ENCODE measurements at places on chromosomes 5 and 9. TPM values are rescaled to one million over a fixed set of nuclear protein-coding genes. Genes with fewer than 3 reads are reported as not detected.

- no peak for DNase-seq
These were observed 290.5 kb downstream of the DOCK8 start for GRCh38 chr9:504921-505740.

DNA sequence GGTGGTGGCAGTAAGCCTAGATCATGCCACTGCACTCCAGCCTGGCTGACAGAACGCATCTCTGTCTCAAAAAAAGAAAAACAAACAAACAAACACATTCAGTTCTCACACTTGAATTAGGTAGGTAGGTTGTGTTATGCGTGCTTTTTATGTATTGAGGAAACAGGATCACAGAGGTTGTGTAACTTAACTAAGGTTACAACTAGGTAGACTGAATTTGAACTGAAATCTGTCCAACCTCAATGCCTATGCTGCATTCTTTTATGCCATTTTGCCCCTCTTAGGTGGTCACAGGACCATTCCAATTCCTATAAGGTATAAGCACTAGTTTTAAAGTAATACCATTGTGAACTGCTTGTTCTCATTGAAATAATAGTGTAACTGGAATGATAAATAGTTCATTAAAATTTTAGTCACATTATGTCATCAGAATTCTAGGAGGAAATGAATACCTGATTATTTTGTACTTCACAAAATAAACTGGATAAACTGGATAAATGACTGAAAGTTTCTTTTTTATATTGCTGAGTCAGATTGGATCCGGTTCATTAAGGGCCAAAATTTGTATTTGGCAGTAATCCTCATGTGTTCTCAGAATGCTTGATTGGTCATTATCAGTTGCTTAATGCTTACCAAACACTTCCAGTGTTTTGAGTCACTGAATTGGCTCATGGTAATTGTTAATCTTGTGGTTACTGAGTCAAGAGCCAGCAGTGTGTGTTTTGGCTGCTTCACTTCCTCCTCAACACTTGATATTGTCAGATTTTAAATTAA lies 7.1 kb downstream of the UBAP1 start:
- peak; percentile 98 for DNase-seq

GRCh38 chr5:179727106-179727505 lies 5.5 kb upstream of the MAML1 start:
- DNase-seq = no peak

- peak; percentile 61 for DNase-seq
These were observed 13.7 kb downstream of the EHMT1 start for GRCh38 chr9:137632230-137633161.

DNA sequence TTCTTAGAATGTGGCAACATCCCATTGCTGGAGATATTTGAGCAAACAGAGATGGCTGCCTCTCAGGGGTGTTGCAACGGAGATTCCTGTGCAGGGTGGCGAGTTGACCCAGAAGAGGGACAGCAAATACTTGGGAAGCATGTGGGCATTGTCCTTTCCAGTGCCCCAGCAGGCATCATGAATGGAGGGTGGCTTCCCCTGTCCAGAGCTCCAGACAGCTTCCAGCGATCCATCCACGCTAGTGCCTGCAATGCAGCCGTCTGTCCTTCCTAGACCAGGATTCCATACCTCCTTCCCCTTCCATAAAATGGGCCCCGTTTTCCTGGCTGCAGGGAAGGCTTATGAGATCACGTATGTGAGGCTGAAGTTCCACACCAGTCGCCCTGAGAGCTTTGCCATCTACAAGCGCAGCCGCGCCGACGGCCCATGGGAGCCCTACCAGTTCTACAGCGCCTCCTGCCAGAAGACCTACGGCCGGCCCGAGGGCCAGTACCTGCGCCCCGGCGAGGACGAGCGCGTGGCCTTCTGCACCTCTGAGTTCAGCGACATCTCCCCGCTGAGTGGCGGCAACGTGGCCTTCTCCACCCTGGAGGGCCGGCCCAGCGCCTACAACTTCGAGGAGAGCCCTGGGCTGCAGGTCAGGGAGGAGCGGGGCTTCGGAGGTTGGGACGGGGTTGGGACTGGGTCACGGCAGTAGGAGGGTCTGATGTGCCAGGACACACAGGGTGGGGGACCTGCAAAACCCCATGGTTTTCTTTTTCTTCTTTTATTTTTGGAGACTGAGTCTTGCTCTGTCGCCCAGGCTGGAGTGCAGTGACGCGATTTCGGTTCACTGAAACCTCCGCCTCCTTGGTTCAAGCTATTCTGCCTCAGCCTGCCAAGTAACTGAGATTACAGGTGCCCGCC lies 17.2 kb downstream of the LAMC3 start:
- DNase-seq = no peak

- DNase-seq = peak; percentile 49
These were observed 22.9 kb upstream of the NREP start for GRCh38 chr5:111779922-111780292.

NMUR2 gene
- not detected for total RNA-seq
